ENCODE measurements at places on chromosomes 5 and 9. TPM values are rescaled to one million over a fixed set of nuclear protein-coding genes. Genes with fewer than 3 reads are reported as not detected.

The PLPP1 gene
- 39.5 TPM for polyA plus RNA-seq

The GOLGA1 gene
- polyA plus RNA-seq = 10.0 TPM

The CNOT6 gene
- polyA plus RNA-seq = 10.9 TPM

The ST8SIA4 gene
- 3.1 TPM for polyA plus RNA-seq

The HTR4 gene
- not detected for polyA plus RNA-seq

The ARL14EPL gene
- polyA plus RNA-seq = not detected

The SLC1A1 gene
- polyA plus RNA-seq = 4.6 TPM

The GNG10 gene
- polyA plus RNA-seq = 28.9 TPM

The MYO10 gene
- polyA plus RNA-seq = 39.3 TPM

The LRRTM2 gene
- 2.8 TPM for polyA plus RNA-seq

The KCNN2 gene
- 5.1 TPM for polyA plus RNA-seq

The FAM221B gene
- not detected for polyA plus RNA-seq

The ORM2 gene
- 0.49 TPM for polyA plus RNA-seq

The CEL gene
- polyA plus RNA-seq = 0.92 TPM

The DRD1 gene
- 0.44 TPM for polyA plus RNA-seq

The PALM2AKAP2 gene
- 0.68 TPM for polyA plus RNA-seq

The PRRX2 gene
- polyA plus RNA-seq = 0.51 TPM

The ADAMTS19 gene
- polyA plus RNA-seq = not detected

The HTR1A gene
- polyA plus RNA-seq = 0.24 TPM
